ENCODE measurements at places on chromosomes 2 and 18.

DNA sequence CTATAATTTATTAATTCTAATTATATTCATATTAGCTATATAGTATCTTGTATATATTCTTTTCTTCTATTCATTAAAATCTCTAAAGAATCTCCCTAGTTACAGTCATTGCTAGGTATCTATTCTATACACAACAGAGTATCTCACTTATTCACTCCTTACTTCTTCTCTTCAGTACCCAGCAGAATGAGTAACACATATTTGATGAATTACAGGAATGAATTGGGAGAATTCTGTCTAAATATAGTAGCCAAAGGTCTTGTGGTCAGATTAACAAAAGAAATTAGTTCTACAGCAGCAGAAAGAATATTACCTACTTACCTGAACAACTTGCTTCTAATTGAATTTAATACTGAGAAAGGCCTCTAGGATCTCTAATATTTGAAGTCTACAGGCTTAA is 758.0 kb upstream of the ZEB2 start:
- DNase-seq: no peak

DNA sequence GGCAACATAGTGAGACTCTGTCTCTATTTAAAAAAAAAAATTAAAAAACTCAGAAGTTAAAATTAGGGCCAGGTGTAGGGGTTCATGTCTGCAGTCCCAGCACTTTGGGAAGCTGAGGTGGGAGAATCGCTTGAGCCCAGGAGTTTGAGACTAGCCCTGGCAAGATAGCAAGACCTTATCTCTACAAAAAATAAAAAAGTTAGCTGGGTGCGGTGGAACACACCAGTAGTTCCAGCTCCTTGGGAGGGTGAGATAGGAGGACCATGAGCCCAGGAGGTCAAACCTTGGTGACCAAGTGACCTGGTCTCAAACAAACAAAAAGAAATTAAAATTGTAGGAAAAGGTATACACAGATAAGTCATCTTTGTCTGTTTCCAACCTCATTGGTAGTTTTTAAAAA is 11.3 kb downstream of the TTLL4 start:
- DNase-seq: no peak

GRCh38 chr18:38025433-38026038 is 459.9 kb upstream of the CELF4 start:
- DNase-seq: no peak

DNA sequence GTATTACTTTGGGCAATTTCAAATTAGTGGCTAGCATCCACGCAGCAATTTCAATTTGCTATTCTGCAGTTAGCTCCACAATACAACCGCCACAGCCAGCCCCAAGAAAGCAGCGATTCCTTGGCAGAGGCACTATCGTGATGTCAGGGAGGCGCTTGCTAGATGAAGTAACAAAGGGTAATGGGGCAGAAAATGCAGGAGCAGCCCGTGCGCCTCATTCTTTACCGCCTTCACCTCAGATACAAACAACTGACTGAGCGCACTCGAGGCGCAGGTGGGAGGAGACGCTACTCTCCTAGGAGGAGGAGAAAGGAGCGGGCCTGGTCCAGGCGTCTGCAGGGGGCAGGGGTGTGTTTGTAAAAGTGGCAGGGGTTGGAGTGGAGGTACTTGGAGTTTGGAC is 76.9 kb upstream of the ASB18 start:
- no peak for DNase-seq

GRCh38 chr18:27863780-27864430 is 313.0 kb downstream of the CDH2 start:
- DNase-seq: no peak

DNA sequence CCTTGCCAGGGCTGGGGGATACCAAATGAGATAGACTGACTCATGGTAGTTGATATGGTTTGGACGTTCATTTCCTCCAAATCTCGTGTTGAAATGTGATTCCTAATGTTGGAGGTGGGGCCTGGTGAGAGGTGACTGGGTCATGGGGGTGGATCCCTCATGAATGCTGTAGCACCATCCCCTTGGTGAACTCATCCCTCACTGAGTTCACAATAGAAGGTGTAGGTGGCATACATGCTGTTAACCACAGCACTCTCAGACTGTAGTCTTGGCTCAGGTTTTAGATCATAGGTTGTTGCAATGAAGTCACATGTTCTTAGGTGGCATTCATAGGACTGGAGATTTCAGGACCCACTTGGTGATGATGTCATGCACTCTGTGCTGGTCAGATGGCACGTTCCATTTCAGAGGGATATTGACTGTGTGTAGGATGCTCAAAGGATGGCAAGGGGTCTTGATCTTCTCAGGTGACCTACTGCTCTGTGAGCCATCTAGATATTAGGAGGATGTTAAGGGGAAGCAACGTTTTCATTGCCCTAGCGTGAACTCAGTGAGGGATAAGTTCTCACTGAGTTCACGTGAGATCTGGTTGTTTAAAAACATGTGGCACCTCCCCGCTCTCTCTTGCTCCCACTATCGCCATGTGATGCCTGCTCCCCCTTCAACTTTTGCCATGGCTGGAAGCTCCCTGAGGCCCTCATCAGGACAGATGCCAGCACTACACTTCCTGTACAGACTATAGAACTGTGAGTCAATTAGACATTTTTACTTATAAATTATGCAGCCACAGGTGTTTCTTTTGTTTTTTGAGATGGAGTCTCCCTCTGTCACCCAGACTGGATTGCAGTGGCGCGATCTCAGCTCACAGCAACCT is 73.8 kb upstream of the ACAA2 start:
- DNase-seq: no peak

DNA sequence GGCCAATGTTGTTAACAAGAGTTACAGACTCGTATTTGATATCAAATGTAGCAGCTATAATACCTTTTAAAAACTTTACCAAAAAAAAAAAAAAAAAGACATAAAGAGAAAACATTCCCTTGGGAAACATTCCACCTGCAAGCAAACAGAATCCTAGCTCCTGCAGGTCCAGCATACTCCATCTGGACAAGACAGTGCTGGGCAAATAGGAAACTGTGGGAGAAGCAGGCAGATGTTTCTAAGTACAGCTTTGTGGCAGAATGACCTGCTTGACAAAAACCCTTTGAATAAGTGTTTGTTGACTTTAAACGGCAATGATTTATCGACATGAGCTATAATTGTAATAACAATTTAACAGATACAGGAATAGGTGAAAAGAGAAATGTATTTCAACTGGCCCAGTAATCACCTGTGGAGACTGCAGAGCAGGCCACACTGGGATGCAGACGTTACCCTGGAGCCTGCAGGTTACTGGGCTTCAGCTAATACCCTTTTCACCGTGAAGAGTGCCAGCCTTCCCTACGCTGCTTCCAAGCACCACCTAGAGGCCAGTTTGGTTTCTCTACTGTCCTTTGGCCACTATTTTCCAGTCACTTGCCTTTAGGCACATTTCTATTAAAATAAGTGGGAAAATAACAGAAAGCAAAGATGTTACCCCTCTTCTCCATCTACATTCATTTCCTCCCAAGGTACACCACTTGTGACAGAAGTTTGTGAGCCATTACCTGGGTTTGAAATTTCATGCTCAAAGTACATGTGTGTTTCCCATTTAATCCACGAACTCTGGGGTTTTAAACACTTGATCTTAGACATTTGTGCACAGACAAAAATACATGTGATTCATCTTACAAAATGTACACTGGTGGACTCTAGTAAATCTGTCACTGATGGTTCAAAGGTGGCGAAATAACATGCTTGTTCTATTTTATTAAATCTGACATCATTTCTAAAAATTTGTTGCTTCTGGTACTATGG is 96.9 kb upstream of the ZNF397 start:
- DNase-seq: no peak

GRCh38 chr2:61055557-61055956 is 10.1 kb upstream of the SANBR start:
- DNase-seq: no peak

DNA sequence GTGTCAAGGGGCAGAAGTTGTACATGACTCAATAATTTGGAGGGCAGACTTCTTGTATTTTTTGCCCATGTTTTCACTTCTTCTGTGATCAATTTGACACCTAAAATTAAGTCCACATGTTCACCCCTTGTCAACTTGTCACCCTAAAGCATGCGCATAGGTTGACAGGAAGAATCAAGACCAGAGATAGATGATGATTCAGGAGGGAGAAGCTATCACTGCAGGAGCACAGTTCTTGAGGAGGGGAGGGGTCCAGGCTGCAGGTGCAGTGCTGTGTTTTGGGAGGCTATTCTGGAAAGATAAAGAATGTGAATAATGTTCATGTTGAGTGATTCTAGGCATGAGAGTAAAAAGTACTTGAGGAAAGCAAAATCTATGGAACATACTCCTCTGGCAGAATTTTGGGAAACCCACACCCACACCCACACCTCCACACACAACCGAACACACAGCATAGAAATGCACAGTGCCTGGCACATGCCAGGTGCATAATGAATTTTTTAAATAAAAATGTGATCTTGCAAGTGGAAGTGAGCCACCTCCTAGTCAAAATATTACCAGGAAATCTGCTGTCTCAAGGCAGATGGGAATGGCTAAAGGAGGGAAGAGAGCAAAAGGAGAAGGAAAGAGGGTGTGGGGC is 249.2 kb upstream of the MEX3C start:
- no peak for DNase-seq

- DNase-seq: no peak
Observed at GRCh38 chr2:102112271-102112670, 30.3 kb upstream of the IL1R1 start.

GRCh38 chr2:240452462-240453256 is 17.2 kb downstream of the GPC1 start:
- peak; percentile 49 for DNase-seq

DNA sequence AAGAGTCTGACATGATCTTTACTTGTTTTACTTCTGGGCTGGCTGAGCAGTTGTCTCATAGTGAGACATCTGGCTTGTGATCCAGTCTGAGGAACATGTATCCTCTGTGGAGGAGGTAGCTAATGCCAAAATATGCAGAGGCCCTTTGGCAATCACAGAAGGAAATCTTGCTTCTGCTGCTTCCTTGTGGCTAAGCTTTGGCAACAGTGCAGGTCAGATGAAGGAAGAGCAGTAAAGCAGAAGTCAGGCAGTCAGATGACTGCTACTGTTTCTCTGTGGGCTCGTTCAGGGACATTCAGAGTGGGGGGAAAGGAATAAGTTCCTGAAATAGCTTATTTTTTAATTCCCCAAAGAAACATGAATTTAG is 22.3 kb downstream of the DOK1 start:
- no peak for DNase-seq

DNA sequence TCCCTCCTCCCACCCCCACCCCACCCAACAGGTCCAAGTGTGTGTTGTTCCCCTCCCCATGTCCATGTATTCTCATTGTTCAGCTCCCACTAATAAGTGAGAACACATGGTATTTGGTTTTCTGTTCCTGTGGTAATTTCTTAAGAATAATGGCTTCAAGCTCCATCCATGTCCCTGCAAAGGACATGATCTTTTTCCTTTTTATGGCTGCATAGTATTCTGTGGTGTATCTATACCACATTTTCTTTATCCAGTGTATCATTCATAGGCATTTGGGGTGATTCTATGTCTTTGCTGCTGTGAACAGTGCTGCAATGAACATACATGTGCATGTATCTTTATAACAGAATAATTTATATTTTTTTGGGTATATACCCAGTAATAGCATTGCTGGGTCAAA is 12.3 kb upstream of the ASAP2 start:
- no peak for DNase-seq

DNA sequence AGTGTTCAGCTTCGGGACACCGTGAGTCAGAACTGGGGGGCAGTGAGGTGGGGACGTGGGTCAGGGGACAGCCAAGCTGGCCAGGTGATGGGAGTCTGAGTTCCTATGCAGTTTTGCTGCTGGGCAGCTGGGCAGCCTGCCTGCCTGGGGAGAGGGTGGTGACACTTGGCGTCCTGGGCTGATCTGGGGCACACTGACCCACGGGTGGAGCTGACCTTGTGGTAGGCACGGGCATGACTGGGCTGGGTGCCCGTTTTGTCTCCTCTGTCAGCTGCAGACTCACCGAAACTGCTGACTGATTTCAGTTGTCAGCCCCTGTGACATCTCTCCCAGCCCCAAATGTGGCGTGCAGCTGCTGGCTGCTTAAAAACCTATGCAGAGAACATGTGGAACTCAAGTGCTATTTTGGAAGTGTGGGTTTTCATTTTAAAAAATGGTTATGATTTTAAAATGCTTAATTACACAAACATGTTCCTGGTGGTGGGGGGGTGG is 32.6 kb upstream of the E2F6 start:
- peak; percentile 78 for DNase-seq

DNA sequence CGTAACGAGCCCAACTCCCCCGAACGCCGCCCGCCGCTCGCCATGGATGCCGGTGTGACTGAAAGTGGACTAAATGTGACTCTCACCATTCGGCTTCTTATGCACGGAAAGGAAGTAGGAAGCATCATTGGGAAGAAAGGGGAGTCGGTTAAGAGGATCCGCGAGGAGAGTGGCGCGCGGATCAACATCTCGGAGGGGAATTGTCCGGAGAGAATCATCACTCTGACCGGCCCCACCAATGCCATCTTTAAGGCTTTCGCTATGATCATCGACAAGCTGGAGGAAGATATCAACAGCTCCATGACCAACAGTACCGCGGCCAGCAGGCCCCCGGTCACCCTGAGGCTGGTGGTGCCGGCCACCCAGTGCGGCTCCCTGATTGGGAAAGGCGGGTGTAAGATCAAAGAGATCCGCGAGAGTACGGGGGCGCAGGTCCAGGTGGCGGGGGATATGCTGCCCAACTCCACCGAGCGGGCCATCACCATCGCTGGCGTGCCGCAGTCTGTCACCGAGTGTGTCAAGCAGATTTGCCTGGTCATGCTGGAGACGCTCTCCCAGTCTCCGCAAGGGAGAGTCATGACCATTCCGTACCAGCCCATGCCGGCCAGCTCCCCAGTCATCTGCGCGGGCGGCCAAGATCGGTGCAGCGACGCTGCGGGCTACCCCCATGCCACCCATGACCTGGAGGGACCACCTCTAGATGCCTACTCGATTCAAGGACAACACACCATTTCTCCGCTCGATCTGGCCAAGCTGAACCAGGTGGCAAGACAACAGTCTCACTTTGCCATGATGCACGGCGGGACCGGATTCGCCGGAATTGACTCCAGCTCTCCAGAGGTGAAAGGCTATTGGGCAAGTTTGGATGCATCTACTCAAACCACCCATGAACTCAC is 673 bp downstream of the PCBP1 start:
- DNase-seq: peak; percentile 57

DNA sequence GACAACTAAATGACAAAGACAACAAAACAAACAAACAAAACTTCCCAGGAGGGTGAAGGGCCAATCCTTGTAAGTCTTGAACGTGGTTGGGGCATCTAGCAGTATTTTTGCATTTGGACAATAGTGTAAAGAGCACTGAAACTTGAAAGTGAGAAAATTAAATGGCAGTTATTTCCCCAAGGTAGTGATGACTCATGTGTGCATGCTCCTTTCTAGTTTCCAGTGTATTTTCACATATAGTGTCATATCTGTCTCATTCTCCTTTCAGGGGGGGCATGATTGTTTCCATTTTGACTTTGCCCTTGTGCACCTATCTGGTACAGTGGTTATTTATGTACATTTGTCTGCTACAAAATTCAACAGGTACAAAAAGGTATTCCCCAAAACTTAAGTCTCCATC is 39.5 kb downstream of the CERS6 start:
- DNase-seq: no peak

GRCh38 chr18:59093668-59094067 is 46.0 kb upstream of the SEC11C start:
- no peak for DNase-seq
